ENCODE measurements at places on chromosomes 3 and 15.

- DNase-seq, result no peak
- H3K27me3 ChIP-seq, result no peaks in the 10 kb centered on the region
- no peak overlapping the region for H3K4me3 ChIP-seq
- H3K27ac ChIP-seq, result peak overlapping the region; percentile 63
These were observed 385.3 kb downstream of the NTRK3 start for GRCh38 chr15:87871258-87871681.

DNA sequence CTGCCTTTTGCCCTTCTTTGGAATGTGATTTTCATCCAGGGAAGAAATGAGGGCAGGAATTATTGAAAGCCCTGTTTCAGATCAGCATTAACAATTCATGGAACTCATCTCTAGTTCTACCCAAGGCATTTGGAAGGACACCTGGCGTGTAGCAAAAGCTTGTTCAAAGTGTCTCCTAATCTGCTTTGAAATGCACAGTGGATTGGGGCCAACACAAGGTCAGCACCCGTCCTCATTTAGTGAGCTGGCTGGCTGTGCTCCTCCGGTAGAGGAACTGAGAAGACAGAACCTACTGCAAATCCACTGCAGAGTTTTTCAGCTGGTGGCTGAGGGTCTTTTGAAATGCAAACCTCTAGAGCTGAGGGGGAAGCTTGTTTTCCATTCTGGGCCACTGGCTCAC lies 141.6 kb upstream of the STT3B start:
- H3K4me3 ChIP-seq, result no peak overlapping the region
- no peaks in the 10 kb centered on the region for H3K4me1 ChIP-seq
- no peaks in the 10 kb centered on the region for H3K36me3 ChIP-seq
- H3K27ac ChIP-seq, result no peak overlapping the region
- no peaks in the 10 kb centered on the region for H3K27me3 ChIP-seq
- no peak for DNase-seq

- DNase-seq, result no peak
- no peaks in the 10 kb centered on the region for H3K36me3 ChIP-seq
- no peak overlapping the region for H3K4me3 ChIP-seq
- no peak overlapping the region for H3K27ac ChIP-seq
These were observed 610.6 kb upstream of the CFAP20DC start for GRCh38 chr3:59660376-59660775.

DNA sequence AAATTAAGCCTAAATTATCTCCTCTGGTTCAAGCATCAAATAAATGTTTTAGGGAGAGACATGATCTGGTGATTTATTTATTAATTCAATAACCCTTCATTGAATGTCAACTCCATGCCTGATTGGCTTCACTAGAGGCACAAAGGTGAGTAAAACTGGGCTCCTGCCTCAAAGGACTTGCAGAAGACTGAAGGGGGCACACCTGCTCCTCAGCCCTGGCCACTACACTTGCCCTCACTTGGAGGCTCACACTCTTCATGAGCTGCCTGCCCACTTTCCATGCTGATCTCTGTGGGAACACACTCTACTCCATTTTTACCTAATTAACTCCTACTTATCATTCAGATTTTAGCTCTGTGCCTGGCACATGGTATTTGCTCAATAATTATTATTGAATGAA lies 84.4 kb upstream of the KCNMB2 start:
- no peak overlapping the region for H3K4me3 ChIP-seq
- no peaks in the 10 kb centered on the region for H3K27me3 ChIP-seq
- H3K27ac ChIP-seq, result no peak overlapping the region
- no peaks in the 10 kb centered on the region for H3K4me1 ChIP-seq
- H3K36me3 ChIP-seq, result no peaks in the 10 kb centered on the region
- DNase-seq, result no peak

- H3K27me3 ChIP-seq, result no peaks in the 10 kb centered on the region
- H3K27ac ChIP-seq, result no peak overlapping the region
- no peak for DNase-seq
- H3K36me3 ChIP-seq, result no peaks in the 10 kb centered on the region
- H3K4me3 ChIP-seq, result no peak overlapping the region
These were observed 99.1 kb downstream of the DAPK2 start for GRCh38 chr15:63947228-63947627.

DNA sequence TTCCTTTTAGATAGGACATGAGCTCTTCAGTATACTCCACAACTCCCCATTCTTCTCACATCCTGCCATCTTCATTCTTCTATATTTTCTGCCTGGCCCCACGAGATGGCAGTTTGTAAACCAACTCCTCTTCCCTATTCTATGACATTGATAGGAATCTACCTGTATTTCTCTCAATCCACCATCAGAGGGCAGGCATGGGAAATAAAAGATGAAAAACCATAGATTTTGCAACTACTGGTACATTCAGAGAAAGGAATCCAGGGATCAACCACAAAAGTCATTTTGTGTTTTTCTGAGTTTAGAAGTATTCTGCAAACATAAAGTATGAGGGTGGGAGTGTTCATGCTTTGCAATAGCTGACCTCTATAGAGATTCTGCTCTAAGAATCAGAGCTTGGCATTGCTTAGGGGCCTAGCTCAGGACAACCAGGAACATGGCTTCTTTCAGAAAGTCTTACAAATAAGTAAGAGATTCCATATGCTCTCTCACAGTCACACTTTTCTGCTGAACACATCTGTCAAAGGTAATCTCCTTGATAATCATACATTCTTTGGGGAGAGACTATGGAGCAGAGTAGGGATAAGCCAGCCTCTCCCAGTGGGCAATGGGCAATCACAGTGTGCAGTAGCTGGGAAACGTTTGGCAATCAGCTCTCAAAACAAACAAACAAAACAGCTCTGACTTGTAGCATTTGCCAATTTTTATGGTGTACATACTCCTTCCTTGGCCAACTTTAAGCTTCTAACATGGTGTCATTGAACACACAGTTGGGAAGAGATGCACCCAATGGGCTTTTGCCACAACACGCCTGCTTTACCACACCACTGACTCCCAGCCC lies 43.1 kb upstream of the SLC25A36 start:
- no peaks in the 10 kb centered on the region for H3K4me1 ChIP-seq
- H3K36me3 ChIP-seq, result no peaks in the 10 kb centered on the region
- H3K27me3 ChIP-seq, result no peaks in the 10 kb centered on the region

DNA sequence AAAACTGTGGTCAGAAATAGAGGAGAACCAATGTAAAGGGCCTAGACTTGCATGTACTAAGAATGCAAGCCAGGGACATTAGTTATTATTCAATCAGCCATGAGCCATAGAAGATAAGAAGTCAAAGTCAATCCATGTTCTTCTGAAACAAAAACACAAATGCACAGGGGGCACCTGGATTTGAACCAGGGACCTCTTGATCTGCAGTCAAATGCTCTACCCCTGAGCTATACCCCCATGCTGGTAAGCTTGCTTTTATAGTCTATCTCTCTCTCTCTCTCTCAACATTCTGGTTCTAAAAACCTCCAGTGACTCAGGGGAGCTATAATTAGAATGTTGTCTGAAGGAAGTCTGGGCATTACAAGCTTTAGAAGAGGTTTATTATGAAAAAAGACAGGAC lies 85.6 kb upstream of the ACP3 start:
- no peaks in the 10 kb centered on the region for H3K27me3 ChIP-seq
- H3K4me3 ChIP-seq, result no peak overlapping the region
- H3K36me3 ChIP-seq, result no peaks in the 10 kb centered on the region
- no peak for DNase-seq
